ENCODE measurements at places on chromosomes 11 and 22.

- DNase-seq = no peak
Observed at GRCh38 chr11:12581416-12581815, 92.8 kb upstream of the TEAD1 start.

GRCh38 chr11:41382927-41383326 lies 76.5 kb downstream of the LRRC4C start:
- DNase-seq = no peak

DNA sequence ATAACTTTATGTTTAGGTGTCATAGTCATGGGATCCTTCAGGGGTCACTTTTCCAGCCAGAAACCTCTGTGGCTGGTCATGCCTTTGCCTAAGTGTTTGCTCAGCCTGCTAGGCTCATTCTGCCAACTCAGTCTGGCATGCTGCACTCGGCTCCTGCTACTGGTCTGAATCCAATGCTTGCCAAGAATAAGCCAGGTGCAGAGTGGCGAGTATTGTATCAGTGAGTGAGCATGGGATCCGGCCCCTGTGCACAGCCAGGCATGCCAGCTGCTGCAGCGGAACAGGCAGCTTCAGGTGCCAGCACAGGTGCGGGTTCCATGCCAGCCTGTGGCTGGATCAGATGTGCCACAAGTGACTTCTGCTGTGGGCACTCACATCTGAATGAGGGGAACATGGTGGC lies 1269.3 kb upstream of the CNTN5 start:
- DNase-seq = no peak

DNA sequence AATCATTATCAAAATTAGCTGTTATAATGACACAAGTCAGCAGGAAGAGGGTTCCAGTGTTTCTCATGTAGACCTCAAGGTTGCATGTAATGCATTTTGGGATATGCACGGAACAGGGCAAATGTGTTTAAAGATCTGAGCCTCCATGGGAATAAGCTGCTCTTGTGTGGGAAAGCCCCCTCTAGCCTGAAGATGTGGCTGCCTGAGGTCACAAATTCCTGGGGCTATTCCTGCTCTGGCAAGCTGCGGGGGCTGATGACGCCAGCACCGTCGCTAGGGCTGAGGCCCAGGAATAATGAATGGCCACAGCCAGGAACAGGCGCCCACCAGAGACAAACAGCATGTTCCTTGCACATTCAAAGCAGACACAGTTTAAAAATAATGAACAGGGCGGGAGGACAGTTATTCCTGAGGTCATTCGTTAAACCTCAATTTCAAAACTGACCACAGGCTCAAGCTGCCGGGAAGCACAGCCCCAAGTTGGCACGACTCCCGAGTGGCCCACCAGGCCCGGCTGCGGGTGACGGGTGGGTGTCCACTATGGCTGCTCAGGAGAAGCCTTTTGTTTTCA lies 11.7 kb downstream of the OSBPL5 start:
- no peak for DNase-seq

DNA sequence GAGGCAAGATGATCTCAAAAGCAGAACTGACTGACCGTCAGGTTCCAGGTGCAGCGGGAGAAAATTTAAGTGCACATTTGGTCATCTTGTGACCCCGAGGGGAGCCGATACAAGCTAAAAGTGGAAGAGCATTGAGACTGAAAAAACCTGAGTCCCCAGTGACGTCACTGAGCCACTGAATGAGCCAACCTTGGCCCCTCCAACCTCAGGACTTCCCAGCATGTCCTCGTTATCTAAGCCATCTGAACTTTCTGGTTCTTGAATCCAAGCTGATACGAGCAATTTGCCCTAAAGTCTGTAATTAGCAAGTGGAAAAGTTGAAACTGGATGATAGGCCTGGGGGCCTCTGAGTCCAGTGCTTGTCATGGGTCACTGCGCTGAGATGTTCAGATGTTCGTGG lies 51.1 kb upstream of the ISX start:
- DNase-seq = no peak

DNA sequence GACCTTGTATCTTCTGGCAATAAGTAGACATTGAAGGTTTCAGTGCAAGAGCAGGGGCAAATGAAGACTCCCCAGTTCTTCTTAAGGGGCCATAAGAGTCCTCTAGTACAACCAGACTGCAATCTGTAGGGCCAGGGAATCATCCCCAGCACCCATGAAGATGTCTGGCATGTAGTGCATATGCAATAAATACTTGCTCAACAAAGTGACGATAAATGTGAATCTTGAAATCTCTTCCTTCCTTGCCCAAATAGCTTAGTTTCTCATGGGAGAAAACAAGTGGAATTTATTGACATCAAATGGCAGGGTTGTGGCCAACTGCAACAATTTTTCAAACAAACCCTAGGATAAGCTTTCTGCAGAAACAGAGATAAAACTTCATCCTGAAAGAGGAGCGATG lies 107.6 kb downstream of the ABTB2 start:
- DNase-seq = no peak

DNA sequence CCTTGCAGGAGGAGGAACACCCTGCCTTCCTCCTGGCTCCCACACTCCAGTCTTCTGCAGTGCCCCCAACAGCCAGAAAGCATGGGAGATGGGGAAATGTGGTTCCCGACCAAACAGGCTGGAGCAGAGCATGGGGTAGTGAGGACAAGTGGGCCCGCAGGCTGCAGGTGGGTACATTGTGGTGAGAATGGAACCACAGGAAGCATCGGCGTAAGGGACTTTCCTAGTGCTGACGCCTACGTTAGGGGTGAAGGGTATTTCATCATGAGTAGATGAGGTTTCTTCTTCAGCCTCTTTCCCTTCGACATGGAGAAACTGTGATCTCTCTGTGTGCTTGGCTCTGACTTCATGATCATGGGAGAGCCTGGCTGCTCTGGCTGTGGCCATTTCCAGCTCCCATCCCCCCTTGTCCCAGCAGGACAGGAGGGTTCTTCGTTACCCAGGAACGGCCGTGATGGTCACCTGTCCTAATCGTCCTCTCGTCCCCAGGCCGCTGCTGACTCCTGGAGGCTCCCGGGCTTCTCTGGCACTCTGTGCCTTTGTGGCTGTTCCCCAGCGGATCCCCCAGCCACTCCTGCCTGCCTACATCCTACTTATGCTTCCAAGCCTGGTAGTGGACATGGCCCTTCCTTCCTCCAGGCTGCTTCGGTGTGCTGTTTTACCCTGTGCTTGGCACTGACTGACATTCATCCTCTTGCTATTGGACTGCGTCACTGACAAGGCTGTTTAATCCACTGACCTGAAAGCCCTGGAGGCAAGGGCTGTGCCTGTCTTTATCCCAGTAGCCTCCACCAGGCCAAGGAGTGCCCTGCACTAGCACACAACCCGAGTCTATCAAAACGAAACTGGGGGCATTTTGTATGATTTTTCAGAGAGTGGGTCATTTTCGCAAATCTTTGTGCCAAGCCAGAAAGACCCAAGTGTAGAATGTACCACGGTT lies 65.2 kb upstream of the CECR2 start:
- DNase-seq = no peak

GRCh38 chr11:122346006-122346405 lies 230.0 kb upstream of the BLID start:
- DNase-seq = no peak

DNA sequence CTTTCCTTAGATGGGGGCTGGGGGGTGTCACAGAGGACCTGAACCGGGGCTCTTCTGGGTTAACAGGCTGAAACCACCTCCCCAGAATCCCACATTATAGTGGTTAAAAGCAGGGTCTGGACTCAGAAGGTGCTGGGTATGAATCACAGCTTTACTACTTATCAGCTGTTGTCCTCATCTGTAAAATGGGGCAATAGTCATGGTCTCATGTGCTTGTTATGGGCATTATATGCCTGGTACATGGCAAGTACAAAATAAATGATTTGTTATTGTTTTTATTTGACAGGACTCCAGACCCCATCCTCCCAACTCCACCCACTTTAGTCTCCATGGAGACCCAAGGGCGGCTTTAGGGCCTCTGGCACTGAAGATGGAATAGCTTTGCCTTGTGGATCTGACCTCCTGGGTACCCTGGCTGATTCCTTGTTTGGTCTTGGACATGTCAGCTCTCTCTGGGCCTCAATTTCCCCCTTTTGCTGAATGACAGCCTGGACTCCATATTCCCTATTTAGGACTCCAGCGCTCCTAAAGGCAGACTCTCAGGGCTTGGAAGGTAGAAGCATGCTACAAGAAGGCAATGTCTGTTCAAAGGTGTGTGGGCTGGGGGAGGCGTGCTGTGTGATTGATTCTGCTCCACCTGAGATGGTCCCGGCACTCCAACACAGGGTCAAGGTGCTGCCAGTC lies 812 bp upstream of the SMTN start:
- no peak for DNase-seq

- DNase-seq = no peak
Observed at GRCh38 chr22:44051358-44051757, 27.3 kb downstream of the PARVB start.

GRCh38 chr11:128417607-128418324 lies 169.6 kb downstream of the ETS1 start:
- no peak for DNase-seq

DNA sequence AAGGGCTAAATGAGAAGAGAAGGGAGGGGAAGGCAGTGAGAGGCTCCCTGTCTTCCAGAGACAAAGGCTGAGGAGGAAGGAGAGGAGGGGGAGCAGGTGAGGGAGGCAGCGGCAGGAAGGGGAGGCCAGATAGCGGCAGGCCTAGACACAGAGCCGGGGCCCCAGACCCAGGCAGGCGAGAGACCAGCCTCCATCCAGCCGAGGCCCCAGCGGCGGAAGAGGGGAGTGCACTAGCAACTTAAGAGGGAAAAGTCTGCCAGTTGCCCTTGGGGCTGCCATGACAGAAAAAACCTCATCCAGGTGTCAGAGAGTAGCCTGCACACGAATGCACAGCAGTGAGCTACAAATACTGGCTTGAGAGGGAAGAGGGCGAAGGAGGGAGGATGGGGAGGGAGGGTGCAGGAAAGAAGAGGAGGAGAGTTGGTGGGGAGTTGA lies 46.7 kb downstream of the IGLL1 start:
- DNase-seq = no peak

DNA sequence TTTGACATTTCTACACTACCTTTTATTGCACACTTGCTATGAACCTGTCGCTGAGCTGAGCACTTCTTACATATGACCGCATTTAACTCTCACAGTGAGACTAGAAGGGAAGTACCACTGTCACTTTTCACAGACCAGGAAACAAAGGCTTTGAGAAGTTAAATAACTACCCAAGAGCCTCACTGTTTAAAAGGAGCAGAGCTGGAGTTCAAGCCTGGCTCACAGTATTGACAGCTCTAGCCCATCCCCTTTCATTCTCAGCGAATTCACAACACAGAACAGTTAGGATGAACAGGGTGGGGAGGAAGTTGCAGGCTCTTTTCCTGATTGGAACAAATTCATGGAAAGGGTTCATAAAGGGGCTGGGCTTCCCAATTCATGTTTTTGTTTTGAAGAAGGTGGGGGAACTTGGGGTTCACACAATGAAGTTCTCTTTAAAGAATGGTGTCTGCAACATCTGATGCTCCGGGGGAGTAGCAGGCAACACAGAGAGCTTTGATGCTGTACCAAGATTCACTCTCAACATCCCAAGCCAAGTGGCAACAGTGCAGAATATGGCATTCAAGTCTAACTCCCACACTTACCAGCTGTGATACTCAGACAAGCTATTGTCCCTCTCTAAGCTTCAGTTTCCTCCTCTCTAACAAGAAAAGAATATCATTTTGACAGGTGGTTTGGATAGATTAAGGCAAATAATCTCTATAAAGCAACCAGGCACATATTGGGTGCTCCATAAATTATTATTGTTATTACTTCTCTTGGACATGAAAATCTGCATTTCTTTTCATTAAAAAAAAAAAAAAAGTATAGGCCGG lies 17.2 kb downstream of the SCGB1A1 start:
- no peak for DNase-seq

DNA sequence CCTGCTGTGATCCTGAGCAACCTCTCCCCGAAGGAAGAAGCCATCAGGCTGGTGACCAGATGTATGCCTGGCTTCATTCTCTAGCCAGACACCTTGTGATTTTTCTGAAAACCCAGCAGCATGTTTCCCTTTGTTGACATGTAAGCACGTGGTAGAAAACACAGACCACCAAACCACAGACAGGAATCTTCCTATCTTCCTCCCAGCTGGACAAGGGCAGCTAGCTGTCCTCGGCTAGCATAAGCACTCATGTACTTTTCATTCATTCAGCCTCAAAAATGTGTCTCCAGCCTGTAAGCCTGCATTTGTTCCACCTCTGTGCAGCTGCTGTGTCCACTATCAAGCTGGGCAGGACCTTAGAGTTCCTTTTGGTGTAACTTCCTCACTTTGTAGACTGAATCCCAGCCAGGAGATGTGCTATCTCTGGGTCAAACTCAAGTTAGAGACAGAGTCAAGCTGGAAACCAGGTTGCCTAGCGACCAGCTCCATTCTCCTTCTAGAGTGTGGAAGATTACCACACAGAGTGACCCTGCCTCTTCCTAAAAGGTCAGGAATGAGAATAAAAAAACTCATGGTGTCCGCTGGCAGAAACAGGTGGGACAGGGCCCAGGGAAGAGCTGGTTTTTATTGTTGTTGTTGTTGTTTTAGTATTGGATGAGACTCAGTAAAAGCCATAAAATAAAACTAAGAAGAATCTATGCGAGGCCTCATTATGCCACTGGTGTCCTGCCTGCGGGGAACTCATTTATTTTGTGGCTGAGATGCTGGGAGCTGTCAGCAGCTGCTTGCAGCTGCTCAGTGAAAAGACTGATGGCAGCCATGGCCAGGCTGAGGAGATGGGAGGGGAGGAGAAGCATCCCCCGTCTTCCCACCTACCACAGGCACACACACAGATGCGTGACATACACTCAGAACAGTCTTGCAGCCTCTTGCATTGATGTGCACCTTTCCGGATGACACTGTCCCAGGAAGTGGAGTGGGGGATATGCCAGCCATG lies 7.4 kb upstream of the CLMP start:
- no peak for DNase-seq

- DNase-seq = peak; percentile 6
Observed at GRCh38 chr11:64250415-64251015, 815 bp upstream of the PLCB3 start.

DNA sequence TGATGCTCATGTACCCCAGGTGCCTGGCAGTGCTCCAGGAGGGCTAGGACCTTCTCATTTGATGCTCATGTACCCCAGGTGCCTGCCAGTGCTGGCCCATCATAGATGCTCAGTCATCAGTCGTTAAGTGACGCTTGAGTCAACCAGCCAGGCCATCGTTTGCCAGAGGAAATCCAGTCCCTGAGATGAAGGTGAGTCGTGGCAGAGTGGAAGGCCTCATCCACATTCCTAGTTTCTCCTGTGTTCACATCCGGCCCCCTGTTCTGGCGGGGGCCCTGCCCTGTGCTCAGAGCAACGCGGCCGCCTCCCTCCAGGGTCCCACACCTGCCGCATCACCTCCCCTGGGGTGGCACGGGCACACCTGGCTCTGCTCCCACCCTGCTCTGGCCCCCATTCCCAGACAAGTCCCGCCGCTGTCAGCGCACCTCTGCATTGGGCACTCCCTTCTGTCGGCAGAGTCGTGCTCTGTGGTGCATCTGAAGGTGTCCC lies 279.9 kb downstream of the BRD1 start:
- no peak for DNase-seq

GRCh38 chr22:41913040-41913719 lies 1.7 kb downstream of the SHISA8 start:
- no peak for DNase-seq

- no peak for DNase-seq
Observed at GRCh38 chr11:1532014-1532586, 40.0 kb downstream of the DUSP8 start.

GRCh38 chr11:64234647-64235379 lies 429 bp downstream of the VEGFB start:
- no peak for DNase-seq

Measured in NCI-H524 treated with DMSO at 0.1 percent for 48 hours (cell line).